ENCODE measurements at places on chromosomes 7 and 10.

GRCh38 chr10:4678023-4678950, 147.7 kb upstream of the AKR1E2 start:
- DNase-seq = peak; percentile 85

- DNase-seq = no peak
Observed at GRCh38 chr10:101263150-101263752, 34.0 kb upstream of the LBX1 start.

DNA sequence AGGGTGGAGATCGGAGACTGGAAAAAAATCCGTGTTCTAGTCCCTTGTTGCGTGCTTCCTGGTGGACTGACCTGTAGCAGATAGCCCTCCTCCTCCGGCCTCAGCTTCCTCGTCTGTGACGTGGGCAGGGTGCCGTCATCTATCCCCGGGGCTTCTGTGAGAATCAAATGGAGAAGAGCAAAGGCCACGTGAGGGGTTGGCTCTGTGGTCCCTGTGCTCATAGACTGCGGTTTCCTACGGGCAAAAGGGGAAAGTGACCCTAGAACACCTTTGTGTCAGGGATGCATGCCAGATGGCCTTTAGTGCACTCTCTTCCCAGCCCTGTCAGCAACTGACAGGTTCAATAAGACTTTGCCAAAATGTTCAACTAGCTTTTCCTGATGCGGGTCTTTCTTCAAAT, 33.7 kb downstream of the GRK5 start:
- DNase-seq = no peak

- DNase-seq = no peak
Observed at GRCh38 chr10:23024002-23024401, 71.4 kb upstream of the MSRB2 start.

DNA sequence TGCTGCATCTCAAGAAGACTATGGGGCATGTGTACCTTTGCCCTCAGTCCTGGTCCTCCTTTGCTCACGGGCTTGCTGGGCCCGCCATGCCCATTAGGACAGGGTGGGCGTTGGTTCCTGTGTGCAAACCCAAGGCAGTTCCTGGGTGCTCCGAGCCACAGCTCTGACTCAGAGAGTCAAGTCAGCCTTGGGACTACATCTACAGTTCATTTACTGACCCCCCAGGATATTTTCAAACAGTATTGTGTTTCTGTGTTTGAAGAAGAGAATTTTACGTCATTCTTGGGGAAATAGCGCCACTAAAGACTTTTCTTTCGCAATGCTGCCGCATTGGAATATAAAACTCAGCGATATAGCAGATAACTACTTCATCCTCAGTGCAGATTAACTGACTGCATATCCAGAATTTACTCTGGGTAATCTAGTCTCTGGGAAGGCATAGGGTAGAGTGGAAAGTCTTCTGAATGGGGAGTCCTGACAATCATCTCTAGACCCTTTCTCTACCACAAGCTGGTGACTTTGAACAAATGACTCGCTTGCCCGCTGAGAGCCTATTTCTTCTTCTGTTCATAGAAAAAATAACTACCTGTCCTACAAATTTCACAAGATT, 638.9 kb upstream of the FZD8 start:
- no peak for DNase-seq

DNA sequence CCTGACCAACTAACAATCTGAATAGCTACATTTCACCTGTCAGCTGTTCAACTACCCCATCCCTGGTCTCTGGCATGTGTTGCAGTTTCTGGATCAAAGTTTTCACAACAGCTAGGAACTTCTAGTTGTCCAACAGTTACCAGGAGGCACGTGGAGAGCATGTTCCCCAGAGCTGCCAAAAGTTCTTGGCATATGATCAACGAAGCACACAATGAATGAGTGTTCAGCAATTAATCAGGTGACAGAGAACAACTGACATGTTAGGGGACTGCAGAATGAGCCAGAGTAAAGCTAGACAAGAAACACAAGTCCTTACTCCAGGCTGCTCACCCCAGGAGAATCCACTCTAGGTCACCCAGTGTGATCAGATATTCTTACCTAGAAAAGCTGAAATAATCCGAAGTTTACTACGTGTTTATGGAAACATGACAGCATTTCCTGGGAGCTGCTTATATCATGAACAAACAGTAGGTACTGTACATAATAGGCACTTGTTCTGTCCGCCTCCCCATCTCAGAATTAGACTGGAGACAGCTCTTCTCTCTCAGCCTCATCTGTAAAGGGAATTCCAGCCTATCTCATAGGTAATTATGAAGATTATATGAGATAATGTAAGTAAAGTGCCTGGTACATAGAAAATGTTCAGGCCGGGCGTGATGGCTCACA, 50.6 kb downstream of the ZNF438 start:
- DNase-seq = no peak

DNA sequence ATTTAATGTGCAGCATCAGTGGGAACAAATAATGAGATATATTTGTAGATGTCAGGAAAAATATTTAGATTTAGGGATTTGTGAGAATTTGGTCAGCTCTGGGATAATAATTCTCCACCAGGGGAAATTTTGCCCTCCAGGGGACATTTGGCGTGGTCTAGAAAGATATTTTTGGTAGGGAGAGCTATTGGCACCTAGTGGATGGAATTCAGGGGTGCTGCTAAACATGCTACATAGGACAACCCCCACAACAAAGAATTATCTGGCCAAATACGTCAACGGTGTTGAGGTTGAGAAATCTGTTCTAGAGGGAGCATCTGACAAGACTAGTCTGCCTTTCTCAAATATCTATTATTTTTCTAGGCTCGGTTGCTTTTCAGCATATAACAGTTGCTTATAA, 2.1 kb downstream of the ADK start:
- DNase-seq = peak; percentile 59

GRCh38 chr10:118216020-118216419, 126.1 kb downstream of the FAM204A start:
- DNase-seq = peak; percentile 36

- no peak for DNase-seq
Observed at GRCh38 chr10:109115179-109115578, 808.1 kb downstream of the XPNPEP1 start.

DNA sequence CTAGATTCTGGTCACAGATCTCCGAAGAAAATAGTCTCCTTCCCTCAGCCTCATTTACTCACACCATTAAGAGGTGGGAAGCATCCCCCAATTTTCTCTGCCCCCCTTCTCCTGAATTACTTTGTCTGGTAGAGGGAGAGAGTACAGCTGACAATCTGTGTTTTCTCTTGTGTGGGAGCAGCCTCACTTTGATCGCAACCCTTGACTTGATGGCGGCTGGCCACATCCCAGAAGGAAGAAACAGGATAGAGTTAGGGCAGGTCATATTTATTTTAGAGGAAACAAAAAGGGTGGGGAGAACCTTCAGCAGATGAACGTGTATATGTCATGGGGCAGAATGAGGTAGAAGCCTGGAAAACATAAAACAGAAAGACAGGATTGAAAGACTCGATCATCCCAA, 82.4 kb upstream of the FAM171A1 start:
- no peak for DNase-seq

GRCh38 chr7:668139-668931, 58.2 kb upstream of the DNAAF5 start:
- peak; percentile 48 for DNase-seq

GRCh38 chr7:81714306-81714705, 55.5 kb downstream of the HGF start:
- no peak for DNase-seq

GRCh38 chr10:122587098-122587760, 26.7 kb downstream of the DMBT1 start:
- DNase-seq = no peak

DNA sequence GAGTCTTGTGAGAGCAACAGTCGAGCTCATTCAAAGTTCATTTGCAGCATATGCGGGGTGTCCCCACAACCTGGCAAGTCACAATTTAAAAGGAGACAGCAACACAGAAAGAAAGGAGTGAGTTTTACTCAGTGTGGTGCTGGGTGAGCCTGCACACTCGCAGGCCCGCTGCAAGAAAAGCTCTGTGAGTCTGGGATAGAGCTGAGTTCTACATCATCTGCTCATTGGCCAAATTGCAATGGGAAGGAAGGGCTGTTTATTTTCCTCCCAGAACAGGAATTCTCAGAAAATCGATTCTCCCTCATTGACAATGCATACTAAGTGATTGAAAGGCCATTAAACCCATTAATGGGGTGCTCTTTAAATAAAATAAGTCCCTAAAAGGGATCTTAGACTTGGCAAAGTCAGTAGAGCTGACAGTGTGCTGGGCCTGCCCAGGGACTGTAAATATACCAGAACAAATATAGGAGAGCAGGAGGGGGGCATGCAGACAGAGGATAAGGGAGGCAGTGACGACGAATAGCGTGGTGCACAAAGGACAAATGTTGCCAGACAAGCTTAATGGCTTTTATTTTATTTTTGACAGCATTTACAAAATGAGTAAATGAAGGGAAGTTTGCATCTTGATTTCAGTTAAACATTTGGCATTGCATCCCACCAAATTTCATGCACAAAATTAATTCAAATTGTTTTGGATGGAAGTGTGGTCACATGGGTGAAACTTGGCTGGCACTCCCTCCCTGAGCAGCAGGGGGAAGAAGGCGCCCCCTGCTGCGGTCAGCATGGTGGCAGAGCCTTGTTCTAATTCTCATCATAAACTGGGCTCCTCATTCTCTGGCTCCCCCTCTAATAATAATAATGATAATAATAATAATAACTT, 215.7 kb downstream of the SNX10 start:
- no peak for DNase-seq

DNA sequence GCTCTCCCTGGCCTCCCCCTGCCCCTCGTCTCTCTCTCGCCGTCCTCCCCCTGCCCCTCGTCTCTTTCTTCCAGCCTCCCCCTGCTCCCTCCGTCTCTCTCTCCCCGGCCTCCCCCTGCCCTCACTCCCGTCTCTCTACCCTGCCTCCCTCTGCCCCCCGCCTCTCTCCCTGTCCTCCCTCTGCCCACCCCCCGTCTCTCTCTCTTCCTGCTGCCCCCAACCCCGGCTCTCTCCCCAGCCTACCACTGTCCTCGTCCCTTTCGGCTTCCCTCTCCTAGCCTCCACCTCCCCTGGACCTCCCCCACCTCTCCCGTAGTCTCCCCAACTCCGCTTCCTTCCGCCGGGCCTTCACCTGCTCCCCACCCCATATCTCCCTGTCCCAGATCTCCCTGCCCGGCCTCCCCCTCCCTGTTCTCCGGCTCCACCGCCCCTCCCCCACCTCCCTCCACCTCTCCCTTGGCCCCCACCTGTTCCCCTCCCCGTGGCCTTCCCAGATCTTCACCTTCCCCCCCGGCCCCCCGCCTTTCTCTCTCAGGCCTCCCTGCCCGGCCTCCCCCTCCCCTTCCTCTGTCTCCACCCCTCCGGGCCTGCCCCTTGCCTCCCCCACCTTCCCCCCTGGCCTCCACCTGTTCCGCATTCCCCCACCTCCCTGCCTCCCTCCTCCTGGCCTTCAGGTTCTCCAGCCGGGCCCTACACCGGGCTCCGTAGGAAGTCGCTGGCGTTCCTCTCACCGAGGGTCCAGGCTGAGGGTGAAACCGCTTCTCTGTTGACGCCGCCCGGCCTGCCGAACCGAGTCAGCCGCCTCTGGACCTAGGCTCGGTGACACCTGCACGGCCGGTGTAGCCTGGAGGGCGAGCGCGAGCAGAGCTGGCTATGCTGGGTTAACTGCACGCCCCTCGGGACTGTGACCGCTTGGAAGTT, 1.2 kb downstream of the GET4 start:
- no peak for DNase-seq

GRCh38 chr10:109957092-109957797, 33.9 kb upstream of the XPNPEP1 start:
- DNase-seq = no peak

- peak; percentile 87 for DNase-seq
Observed at GRCh38 chr7:136134503-136134902, 157.3 kb upstream of the MTPN start.

- DNase-seq = no peak
Observed at GRCh38 chr7:127886248-127886647, 145.0 kb downstream of the LRRC4 start.

DNA sequence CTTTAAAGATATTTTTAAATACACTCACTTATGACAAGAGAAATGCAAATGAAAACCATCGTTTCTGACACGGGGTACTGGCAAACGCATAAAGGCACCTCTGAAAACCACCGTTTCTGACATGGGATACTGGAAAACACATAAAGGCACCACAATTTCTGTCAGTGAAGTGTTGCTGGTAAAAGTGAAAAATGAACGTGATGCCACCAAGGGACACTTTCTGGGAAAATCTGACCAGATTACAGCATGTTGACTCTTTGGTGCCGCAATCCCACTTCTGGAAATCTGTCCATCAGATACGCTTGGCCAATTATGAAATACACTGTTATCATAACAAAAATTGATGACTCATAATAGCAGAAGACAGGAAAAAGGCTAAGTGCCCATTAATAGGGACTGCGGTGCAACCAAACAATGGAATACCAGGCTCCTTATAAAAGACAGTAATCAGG, 131.7 kb downstream of the ZMYND11 start:
- peak; percentile 36 for DNase-seq

- DNase-seq = no peak
Observed at GRCh38 chr10:81889181-81889769, 14.3 kb downstream of the NRG3 start.

DNA sequence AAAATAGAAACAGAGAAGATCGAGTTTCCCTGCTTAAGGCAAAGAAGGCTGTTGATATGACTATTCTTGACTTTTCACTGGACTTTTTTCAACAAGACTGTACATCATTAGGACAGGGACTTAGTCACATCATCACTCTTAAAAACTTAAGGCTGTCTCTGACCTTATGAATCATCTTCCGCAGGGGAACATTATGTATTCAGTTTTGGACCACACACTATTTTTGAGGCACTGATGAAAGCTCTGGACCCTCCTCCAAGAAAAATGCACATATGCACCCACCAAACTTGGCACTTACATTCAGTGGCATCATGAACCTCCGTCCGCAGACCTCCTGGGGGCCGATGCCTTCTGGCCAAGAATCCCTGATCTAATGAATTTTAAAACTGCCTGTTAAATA, 96.4 kb downstream of the CALD1 start:
- peak; percentile 79 for DNase-seq

GRCh38 chr7:158282461-158283001, 305.1 kb downstream of the PTPRN2 start:
- DNase-seq = no peak

DNA sequence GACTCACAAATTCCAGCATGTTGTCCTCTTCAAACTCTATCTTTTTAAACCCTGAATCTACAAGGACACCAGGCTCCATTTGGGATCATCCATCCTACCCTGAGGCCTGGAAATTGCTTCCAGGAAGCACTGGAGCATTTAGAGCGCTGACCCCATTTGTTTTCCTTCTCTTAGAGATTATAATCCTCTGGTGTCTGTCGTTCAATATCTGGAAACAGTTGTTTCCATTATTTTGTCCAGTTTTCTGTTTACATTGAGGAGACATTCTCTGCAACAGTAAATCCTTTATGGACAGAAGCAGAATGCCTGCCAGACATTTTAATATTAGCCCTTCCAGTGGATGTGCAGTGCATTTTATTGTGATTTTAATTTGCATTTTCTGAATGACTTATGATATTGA, 119.4 kb upstream of the MEOX2 start:
- no peak for DNase-seq

DNA sequence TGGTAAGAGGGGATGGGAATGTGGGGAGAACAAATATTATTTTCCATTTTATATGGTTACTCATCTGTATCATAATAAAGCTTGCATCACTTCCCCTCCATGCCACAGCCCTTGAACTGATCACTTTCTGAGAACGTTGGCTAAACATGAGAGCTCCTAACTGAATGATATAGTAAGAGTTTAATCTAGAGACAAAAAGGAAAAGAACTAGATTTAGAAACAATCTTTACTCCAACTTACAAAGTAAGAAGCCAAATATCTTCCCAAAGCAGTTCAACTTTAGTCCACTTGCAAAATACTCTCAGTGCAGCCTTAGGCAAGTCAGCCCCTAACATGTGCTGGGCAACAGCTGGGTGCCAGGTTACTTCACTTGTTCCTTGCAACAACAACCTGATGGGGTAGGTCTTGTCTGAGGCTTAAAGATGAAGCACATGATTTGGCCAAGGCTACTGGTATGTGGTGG, 20.3 kb downstream of the SMURF1 start:
- peak; percentile 76 for DNase-seq

All from fibroblast of skin of back (primary cell).